Cortex of kidney (tissue), 1 donor: ENCODE measurements at places on chromosomes 4 and X.

DNA sequence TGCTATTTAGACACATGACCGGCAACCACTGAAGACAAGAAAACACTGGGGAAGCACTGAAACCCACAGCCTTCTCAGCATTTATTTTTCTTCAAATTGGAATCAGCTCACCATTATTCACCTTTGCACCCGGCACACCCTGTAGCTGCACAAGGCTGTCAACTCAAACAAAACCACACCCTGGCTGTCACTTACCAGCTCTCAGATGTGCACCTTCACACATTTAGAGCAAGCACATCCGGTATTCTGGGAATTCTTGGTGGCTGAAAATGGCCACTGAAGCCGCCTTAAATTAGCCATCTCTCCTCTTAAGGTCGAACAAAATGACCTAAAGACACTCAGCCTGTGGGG is 5.9 kb downstream of the ZFYVE28 start:
- no peak for DNase-seq

DNA sequence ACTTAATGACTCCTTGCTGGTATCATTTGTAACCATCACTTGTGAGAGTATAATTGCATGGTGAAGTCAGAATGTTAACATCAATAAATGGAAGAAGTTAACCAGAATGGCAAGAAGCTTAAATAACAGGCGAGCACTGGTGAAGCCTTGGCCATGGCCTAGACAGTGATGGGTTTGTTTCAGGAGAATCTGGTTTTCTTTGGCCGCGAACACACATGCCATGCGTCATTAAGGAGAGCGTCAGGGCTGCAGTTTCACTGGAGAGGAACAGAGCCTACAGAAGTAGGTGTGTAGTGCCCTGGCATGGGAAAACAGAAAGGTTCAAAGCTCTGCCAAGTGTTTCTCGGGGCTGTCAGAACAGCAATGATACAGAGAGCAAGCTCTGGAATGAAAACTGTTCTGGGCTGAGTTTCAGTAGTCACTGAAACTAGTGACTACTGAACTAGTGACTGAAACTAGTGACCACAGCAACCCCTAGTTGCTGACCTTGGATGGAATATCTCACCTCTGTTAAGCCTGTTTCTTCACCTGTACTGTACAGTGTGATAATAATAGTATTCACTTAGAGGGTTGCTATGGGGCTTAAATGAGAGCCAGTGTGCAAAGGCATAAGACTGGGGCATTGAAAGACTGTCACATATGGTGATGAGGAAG is 93.8 kb downstream of the C4orf51 start:
- DNase-seq: no peak

DNA sequence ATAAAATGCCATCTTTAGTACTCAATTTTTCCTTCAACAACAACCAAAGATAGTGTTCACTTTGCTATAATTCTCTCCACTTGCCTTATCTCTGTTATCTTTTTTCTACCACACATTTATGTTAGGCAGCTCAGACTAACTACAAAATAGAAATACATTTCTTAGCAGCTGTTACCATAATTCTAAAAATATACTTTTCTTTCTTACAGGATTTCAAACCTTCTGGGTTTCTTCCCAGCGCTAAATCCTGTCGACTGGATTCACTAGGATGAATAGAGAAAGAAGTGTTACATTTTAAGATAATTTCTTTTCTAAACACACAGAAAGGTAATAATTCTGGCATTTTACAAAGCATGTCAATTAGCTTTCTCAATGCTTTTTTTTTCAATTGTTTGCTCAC is 105.5 kb upstream of the GK2 start:
- no peak for DNase-seq

- DNase-seq: no peak
Measured at GRCh38 chrX:19924285-19924684, 36.9 kb upstream of the SH3KBP1 start.

DNA sequence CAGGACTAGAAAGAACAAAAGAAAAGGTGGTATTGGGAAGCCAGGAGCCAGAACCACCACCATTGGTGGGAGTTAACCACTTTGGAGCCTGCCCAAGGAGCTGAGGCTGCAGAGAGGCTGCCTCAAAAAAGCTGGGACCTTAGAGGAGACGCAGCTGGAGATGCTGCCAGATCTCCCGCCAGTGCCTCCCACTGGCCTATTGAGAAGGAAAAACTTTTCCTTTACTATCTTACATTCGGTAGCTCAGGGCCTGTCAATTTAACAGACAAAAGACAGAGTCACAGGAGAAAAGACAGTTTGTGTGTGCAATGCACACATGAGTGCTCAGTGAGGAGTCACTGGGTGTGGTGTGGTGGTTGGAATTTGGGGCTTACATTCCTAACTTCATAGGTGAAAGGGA is 52.4 kb upstream of the HPSE start:
- DNase-seq: no peak

DNA sequence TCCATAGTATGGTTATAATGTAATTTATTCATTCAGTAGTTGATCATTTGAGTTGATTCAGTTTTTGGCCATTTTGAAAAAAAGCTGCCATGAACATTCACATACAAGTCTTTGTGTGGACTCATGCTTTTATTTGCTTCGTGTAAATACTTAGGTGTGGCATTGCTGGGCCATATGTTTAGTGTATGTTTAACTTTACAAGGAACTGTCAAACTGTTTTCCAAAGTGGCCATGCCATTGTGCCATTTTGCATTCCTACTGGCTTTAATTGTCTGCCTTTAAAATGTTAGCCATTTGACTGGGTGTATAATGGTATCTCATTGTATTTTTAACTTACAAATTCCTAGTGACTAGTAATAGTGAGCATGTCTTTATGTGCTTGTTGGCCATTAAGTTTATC is 8.8 kb downstream of the MTM1 start:
- no peak for DNase-seq

DNA sequence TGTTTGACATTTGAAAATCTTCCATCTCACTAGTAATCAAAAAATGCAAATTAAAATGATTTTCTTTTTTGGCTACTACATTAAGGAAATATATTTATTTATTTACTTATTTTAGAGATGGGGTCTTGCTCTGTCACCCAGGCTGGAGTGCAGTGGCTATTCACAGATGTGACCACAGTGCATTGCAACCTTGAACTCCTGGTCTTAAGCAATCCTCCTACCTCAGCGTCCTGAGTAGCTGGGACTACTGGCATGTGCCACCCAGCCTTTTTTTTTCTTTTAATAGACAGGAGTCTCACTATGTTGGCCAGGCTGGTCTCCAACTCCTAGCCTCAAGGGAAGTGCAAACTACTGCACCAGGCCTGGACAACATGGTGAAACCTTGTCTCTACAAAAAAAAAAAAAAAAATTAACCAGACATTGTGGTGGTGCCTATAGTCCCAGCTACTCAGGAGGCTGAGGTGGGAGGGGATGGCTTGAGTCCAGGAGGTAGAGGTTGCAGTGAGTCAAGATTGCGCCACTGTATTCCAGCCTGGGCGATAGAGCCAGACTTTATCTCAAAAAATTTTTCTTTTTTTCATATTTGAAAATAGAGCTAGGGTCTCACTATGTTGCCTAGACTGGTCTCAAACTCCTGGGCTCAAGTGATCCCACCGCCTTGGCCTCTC is 4.4 kb upstream of the SMIM14 start:
- DNase-seq: no peak

DNA sequence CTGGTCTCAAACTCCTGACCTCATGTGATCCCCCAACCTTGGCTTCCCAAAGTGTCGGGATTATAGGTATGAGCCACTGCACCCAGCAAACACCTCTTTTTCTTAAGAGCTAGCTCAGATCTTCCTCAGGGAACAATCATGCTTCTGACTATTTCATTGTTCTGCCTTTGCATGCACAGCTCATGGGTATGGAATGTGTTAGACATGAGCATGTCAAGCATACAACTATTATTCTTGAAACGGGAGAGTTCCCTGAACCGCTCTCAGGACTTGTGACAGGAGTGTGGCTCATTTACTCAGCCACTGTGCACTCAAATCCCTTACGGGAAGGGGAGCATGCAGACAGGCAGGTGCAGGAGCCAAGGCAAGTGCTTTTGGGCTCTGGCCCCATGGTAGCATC is 231.7 kb upstream of the TAPT1 start:
- DNase-seq: no peak

DNA sequence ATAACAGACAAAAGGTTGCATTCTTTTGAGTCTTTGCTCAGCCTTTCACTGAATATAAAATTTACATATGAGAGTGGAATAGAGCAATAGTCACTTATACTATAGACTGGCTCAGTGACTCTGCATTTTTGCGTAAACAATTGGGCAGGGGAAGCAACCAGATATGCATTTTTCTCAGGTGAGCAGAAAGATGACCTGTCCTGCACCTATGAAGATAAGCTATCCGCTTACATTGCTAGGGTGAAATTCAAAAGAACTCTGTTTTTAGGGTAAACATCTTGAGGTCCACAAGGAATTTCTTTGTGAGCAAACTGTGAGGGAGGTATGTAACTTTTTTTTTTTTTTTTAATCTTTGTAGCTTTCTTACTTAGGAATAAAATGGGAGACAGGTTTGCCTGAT is 602.4 kb upstream of the PRKX start:
- DNase-seq: no peak

DNA sequence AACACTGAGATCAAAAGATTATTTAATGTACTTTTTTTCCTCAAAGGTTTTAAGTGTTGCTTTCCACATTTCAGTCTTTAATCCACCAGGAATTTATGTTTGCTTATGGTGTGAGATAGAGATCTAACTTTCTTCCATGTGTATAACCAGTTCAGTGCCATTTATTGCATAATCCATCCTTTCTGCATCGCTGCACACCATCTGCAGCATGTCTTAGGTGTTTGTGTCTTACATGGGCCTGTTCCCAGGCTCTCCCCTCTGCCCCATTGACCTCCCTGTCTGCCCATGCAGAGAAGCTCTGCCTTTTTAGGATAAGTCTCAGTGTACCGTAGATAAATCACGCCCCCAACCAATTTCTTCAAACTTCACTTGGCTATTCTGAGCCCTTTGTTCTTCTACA is 30.3 kb downstream of the NSDHL start:
- DNase-seq: no peak

DNA sequence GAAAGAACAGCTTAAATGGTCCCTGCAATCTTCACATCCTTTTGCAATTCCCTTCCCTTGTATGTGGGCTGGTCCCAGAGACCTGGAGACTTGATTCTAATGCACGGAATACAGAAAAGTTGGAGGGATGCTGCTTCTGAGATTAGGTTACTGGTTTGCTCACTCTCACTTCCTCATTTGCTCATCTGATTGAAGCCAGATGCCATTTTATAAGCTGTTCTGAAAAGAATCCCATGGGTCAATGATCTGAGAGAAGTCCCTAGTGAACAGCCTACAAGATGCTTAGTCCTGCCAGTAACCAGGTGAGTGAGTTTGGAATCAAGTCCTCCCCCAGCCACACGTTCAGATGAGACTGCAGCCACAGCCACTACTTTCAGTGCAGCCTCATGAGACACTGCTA is 35.9 kb downstream of the MAGEA1 start:
- no peak for DNase-seq

DNA sequence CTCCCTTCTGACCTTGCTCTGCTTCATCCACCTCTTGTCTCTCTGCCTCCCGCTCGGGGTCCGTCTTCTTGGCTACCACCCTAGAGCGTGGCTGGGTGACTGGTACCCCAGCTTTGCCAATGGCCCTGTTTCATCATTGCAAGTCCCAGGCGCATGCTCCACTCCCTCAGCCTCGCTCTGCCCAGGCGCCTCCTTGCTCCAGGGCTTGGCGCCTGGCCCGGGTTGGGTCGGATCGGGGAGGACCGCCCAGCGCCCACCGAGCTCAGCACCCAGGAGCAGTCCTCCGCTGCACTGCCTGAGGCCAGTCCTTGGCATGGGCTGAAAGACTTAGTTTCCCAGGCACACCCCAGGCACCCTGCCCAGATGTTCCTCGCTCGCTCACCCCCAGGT is 577 bp downstream of the BGN start:
- DNase-seq: no peak

DNA sequence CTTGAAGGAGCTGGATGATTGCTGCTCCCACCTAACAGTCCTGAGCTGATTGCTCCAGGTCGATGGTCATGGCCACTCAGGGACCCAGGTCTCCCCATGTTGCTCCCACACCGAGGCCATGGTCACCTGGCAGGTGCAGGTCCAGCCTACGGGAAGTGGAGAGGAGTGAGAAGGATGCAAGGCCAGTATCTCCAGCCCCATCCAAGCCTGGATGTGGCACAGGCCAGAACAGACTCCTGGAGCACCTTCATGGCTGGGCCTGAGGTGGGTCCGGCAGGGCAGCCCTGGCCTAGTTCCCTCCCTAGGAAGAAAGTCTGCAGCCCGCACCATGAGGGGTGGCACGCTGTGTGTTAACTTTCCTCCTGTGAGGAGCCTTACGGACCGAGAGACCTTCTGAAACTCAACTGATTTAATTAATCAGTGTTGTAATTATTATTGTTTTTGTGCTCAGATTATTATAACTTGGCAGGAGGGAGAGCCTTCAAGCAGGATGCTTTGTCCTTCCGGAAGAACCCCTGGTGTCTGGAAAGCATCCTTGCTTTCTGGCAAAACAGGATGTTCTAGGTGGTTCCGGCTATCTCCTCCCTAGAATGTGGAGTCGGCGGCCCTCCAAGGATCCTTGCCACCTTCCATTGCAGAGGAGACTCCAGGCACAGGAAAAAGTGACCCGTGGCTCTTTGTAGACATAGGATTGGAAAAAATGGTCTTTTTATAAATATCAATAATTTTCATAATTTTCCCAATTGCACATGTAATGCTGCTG is 92.3 kb upstream of the ADRA2C start:
- no peak for DNase-seq

DNA sequence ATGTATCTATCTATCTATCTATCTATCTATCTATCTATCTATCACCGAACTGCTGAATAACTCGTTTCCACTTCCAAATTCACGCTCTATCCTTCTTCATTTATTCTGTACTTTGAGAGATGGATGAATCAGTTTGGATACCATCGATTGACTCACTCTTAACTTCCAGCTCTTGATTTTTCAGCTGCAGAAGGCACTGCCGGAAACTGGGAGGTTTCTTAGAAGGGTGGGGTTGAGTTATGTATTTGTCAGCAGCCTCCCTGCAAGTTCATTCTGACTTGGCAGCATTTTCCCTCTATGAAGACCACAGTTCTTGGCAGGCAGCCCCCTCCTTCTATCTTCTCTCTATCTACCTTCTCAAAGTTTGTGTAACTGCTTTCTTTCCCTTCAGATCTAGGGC is 112.0 kb upstream of the MAGEB18 start:
- no peak for DNase-seq

DNA sequence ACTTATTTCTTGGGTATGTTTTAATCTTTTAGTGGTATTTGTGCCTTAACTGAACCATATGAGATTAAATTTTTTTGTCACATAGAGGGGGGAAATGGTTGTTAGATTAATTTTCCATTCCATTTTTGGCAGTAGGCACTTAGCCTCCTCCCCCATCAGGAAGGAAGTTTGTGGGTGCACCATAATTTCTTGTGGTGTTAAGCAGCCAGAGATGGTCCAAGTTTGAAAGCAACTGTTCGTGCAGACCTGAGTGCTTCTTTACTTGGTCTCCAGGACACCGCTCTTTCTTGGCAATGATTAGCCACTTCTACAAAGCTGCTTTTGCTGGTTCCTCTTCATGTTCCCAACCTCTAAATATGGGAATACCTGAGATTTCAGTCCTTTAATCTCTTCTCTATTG is 92.7 kb upstream of the RPL34 start:
- DNase-seq: no peak
